Naive B cell (primary cell): ENCODE measurements at places on chromosomes 4 and X. TPM values are rescaled to one million over a fixed set of nuclear protein-coding genes. Genes with fewer than 3 reads are reported as not detected.

DNA sequence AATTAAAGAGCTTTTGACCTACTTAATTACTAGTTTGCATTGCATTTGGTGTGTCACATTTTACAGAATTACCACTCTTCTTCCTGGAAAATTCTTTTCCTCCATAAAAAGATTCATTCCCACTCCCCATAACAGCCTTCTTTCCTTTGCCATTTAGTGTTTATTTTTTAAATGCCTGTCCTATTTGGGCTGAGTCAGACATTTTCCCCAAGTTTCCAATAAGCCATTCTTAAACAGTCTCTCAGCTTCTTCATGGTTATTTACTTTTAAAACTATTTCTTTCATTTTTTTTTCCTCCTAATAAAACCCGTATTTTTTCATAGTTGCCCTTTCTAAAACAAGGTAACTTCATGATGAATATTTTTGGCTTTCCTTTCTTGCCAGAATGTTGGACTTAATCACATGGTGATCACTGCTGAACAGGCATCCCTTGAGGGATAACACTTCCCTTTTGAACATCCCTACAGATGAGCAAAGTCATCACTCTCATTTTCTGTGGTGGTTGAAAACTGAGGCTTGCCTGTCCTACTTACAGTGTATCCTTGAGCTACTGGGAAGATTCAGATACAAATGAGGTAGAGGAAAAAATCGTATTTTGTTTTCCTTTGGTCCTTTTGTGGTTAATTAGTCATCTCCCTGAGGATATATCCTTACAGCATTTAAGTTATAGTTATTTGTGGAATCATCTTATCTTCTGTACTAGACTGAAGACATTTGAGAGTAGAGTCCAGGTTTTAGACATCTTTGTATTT, 520.5 kb upstream of the NR3C2 start:
- H3K27ac ChIP-seq, result no peak overlapping the region
- no peak for DNase-seq
- H3K4me1 ChIP-seq, result no peaks in the 10 kb centered on the region
- peaks cover 14% of the 10 kb centered on the region for H3K27me3 ChIP-seq
- no peak overlapping the region for H3K4me3 ChIP-seq

- H3K27ac ChIP-seq, result no peak overlapping the region
- H3K36me3 ChIP-seq, result no peaks in the 10 kb centered on the region
- DNase-seq, result no peak
Observed at GRCh38 chr4:61427099-61427817, 227.1 kb downstream of the ADGRL3 start.

Gene ADH6
- polyA plus RNA-seq, result not detected

GRCh38 chrX:140440876-140441275, 64.0 kb downstream of the SOX3 start:
- no peaks in the 10 kb centered on the region for H3K36me3 ChIP-seq
- H3K27ac ChIP-seq, result no peak overlapping the region
- DNase-seq, result no peak
- peaks cover 8% of the 10 kb centered on the region for H3K27me3 ChIP-seq

- no peak overlapping the region for H3K27ac ChIP-seq
- H3K27me3 ChIP-seq, result peaks cover 10% of the 10 kb centered on the region
- no peaks in the 10 kb centered on the region for H3K4me1 ChIP-seq
- H3K4me3 ChIP-seq, result no peak overlapping the region
Observed at GRCh38 chr4:153890761-153891160, 101.9 kb upstream of the SFRP2 start.

GRCh38 chr4:81758574-81759264, 287.0 kb upstream of the RASGEF1B start:
- peak; percentile 25 for DNase-seq
- no peaks in the 10 kb centered on the region for H3K27me3 ChIP-seq
- H3K27ac ChIP-seq, result no peak overlapping the region
- H3K4me3 ChIP-seq, result peak overlapping the region; percentile 57
- no peaks in the 10 kb centered on the region for H3K36me3 ChIP-seq

DNA sequence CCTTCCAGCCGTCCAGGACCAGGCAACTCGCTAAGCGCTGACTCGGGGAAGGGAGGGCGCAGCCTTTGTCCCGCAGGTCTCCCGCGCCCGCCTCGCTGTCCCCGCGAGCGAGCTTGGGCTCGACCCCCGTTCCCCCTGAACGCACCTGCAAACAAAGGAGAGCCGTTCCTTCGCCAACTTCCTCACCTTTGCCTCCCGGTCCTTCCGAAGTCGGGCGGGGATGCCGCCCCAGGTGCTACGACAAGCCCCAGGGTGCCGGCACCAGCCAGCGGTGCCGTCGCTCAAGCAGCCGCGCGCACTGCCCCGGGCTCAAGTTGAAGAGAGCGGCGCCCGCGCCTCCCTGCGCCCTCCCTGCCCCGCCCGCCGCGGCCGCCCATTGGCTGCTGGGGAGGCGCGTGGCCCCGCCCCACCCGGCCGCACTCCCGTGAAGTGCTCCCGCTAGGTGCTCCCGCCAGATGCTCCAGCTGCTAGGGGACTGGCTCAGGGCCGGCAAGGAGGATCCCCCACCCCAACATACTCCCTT, 107.1 kb downstream of the NSUN7 start:
- peaks cover 33% of the 10 kb centered on the region for H3K4me1 ChIP-seq
- H3K27ac ChIP-seq, result no peak overlapping the region
- H3K4me3 ChIP-seq, result peak overlapping the region; percentile 83
- H3K36me3 ChIP-seq, result no peaks in the 10 kb centered on the region

Gene NR0B1
- not detected for polyA plus RNA-seq

Gene HMX1
- polyA plus RNA-seq, result not detected
